ENCODE measurements at places on chromosomes 2 and 18.
A peak's percentile ranks its signal among the peaks of the same experiment; 100 is the strongest.

DNA sequence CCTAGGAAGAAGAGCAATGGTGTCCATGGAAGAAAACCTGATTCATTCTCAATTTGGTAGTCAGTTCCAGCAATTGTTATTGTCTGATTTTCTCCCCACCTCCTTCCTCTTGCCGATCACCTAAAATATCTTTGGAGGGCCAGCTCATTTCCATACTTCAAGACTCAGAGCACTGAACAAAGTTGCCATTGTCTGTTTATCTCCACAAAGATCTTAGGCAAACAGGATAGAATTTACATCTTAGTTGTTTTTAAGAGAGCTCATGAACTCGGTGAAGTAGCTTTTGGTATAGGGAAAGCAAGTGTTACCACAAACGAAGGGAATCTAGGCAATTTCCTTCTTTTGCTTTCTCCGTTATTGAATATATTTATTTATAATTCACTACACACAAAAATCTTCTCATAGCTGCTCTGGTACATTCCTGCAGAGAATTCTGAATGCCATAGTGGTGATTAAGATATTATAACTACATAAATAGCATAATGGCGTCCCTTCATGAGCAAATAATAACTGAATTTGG lies 41.5 kb upstream of the CHST9 start:
- DNase-seq: no peak

DNA sequence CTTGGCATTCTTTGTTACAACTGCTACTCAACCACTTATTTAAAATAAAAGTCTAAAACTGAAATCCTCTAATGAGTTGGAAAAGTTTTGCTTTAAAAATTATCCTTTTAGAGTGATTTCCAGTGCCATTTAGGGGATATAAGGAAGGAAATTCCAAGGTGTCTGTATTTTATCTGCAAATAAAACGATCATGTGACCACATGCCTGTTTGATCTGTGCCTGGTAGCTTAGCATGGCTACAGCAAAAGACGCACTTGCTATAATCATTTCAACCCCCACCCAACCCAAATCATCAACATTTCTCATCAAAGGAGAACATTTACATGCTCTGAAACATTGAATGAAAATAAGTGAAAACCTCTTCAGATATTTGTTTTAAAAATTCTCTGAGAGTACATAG lies 615.1 kb downstream of the IRS1 start:
- no peak for DNase-seq

DNA sequence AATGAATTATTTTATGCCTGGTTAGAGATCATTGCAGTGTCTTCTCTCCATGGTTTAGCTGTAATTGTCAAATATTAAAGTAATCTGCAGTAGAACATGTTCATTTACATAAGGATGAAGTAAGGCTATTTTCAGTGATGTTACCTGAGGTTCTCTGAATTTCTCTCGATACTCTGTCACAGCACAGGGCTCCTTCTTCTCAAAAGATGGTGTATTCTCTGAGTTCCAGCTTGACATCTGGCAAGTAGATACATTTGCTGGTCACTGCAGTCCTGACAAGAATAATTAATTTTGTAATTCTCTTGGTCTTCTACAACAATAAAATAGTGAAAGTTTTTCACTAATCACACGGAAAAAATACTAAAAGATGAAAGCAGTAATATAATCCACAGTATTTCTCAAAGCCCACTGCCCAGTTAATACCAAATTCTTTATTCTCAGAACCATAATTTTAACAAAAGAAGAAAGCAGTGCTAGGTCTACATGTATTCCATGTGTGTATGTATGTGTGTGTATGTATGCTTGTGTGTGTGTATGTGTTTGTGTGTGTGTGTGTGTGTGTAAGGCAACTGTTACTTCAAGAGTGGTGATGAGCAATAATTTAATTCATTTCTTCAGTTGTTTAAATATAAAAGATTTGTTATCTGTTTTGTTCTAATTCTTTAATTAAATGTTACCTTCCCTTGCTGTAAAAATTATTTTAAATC lies 1165.5 kb upstream of the SLC39A10 start:
- no peak for DNase-seq

GRCh38 chr2:37149626-37150322 lies 7.0 kb downstream of the EIF2AK2 start:
- DNase-seq: peak; percentile 29
